Activated CD4-positive, alpha-beta T cell treated with anti-CD3 and anti-CD28 coated beads for 36 hours (primary cell): ENCODE measurements at places on chromosomes 1 and 21. TPM values are rescaled to one million over a fixed set of nuclear protein-coding genes. Genes with fewer than 3 reads are reported as not detected.

DNA sequence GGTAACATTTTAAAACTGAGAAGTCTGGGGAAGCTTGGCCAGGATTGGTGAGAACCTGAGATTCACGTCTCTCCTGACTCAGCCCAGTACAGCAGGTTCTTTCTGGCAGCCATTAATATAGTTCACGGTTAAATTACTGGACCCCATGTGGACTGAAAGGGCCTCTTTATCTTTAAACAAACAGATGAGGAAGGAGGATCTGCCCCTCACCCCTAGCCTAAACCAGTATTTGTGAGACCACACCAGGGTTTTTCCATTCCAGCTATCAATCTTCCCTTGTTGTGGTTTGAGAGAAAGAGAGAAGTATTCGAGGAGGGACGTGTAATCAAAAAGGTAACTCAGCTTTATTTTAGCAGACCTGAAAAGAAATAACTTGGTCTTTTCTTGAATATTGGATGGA, 137.1 kb downstream of the PROX1 start:
- DNase-seq = no peak

DNA sequence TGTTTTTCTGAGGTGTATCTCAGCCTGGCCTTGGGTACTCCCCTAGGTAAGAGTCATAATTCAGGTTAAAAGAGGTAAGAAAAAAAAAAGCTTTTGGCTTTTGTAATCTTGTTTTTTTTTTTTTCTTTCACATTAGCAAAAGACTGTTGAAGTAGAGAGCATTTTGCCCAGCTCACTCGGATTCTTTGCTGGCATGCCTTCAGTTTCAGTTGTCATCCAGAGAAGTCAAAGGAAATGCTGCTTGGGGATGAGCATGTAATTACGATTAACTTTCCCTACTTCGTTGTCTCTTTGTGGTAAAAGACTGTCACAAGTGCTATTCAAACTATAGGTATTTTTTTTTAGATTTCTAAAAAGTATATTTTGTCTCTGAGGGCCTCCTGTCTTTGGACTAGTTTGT, 6.3 kb downstream of the BACH1 start:
- no peak for DNase-seq

- no peak for DNase-seq
These were observed 96.0 kb downstream of the MAB21L3 start for GRCh38 chr1:116207126-116207735.

- DNase-seq = no peak
These were observed 54.6 kb downstream of the NENF start for GRCh38 chr1:212487286-212487685.

GRCh38 chr21:44795342-44795741, 6.3 kb downstream of the UBE2G2 start:
- DNase-seq = no peak

DNA sequence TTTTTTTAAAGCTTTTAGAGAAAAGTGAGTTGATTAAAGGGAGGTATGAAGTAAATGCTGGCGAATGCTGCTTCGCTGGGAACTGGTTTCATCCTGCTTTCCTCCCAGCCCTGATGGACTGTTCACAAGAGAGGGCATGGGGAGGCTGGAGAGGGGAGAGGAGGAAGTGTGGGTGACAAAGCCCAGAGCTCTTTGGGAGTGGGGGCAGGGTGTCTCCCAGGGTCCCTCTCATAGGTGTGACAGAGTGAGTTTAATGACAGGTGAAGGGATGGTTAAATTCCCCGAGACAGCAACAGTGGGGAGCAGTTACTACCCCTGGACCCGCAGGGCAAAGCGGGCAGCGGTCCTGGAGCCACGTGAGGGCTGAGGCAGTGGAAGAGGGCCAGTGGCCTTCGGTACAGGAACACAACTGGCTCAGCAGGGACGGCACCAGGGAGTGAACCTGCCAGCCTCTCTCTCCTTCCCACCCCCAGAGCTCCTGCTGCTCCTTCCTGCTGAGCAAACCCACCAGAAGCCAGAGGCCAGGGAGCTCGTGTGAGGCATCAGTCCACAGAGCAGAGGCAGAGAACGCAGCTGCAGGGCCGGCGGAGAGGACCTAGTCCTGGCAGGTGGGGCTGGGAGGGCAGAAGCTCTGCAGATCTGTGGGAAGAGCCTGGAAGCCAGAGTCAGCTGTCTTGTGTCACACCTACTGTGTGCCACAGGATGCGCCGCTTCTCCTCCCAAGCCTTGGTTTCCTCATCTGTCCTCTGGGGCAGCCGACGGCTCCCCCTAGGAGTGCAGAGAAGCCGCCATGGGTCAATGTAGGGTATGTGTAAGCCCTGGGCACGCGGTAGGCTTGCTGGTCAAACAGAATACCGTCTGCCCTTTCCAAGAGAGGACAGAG, 20.9 kb upstream of the LRP8 start:
- DNase-seq = no peak

GRCh38 chr1:61124696-61125095, 42.3 kb downstream of the NFIA start:
- DNase-seq = no peak

GRCh38 chr1:231724876-231725647, 98.5 kb downstream of the DISC1 start:
- DNase-seq = peak; percentile 58

DNA sequence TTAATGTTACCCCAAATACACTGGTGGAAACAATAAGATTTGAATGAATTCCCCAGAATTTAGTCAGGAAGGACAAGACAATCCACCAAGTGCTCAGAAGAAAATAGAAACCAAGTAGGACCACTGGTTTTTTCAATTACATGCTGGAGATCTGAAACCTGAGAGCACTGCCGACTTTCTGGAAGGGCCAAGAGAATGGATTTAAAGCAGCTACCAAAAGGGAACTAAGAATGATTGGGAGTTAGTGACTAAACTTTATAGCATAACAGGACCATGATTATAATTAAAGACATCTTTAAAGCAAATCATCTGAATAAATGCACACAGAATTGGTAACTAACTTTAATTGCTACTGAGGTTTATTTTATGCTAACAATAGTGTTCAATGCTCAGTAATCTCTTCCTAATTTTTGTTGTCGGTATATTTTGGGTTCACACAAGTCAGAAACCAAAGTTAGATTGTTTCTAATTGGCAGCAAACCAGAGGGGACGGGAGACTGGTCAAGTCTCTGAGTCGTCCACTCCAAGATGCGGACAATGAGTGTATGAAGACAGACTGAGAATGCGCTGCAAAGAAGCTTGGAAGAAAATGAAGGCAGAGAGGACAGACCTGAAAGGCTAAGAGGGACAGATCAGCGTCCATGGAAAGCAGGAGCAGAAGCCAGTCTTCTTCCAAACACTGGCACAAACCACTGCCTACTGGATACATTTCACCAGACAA, 2.3 kb upstream of the RGS13 start:
- DNase-seq = no peak

DNA sequence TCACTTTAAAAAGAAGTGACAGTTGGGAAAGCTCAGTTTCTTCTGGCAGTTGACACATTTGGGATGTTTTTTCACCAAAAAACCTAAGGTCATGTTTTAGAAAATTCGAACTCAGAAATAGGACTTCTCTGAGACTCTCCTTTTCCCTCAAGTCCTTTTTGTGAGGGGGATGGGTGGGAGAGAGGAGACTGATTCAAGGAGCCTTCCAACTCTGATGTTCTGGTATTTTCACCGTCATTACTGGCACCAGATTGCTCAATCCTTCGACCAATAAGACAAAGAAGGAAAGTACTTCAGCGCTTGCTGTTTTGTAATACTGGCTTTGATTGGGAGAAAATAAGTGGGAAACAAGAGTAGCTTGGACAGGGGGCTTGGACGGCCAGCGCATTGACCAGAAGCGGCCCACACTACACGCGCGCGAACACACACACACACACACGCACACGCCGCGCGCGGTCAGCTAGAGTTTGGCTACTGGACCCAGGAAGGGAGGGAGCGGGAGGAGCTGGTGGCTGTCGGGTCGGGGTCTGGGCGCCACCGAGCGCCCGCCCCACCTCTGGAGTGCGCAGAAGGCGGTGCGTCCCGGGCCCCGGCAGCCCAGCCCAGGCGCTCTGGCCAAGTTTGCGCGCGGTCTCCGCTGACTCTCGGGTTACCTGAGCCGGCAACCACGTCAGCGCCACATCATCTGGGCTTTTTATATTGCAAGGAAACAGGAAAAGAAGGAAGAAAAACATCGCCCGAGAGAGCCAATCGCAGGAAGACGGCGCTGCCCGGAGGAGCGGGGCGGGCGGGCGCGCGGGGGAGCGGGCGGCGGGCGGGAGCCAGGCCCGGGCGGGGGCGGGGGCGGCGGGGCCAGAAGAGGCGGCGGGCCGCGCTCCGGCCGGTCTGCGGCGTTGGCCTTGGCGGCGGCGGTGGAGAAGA, at the start of gene KCNK1:
KCNK1 (plus strand) TSS at position 855 of the 921 bp plus-strand sequence; CDS start at position 921, 66 bp downstream.
- DNase-seq = peak; percentile 34

GRCh38 chr1:170122366-170122765, 23.4 kb upstream of the NTMT2 start:
- no peak for DNase-seq

- no peak for DNase-seq
These were observed 166.7 kb downstream of the SIPA1L2 start for GRCh38 chr1:232463225-232463624.

- no peak for DNase-seq
These were observed 32.2 kb upstream of the MPZL1 start for GRCh38 chr1:167689567-167689920.

DNA sequence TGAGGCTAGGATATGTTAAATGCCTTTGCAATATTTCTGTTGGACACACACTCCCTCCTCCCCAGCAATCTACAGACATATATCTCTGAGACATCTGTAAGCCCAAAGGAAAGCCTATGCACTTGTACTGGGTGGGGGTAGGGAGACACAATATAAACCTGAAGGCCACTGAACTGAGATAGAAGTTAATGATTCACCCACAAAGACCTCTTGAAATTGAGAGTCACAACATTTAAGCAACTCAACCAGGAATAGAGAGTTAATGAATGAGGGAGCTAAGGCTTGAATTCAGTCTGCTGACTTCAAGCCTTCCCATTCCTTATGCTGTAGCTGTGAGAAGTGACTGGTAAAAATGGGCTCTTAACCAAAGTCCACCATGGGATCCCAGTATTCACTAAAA, 5.0 kb downstream of the OR10J1 start:
- no peak for DNase-seq

GRCh38 chr1:61050541-61051442, 31.6 kb upstream of the NFIA start:
- peak; percentile 36 for DNase-seq

DNA sequence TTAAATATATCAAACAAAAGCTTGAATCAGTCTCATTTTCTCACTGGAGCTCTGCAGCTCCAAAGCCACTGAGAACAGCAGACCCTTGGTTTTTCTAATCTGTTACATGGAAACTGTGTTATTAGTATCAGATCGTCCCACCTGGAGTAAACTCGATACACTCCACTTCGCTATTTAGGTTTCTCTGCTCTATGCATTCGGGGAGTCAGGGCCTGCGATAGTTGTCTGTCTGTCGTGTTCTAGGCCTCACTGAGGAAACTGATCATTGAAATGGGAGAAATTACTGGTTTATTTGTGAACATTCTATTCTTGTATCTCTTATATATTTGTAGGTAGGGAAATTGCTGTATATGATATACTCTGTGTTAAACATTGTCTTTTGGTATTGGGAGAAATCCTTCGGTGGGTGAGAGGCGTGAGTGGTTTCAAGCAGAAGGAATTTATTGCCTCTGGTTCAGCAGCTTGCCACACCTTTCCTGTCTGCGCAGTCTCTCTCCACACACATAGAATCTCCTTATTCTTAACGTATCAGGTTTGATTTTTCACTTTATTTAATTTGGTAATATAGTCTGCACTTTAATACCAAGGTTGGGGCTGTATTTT, 8.5 kb downstream of the PRDM2 start:
- DNase-seq = no peak

- no peak for DNase-seq
These were observed 110.4 kb downstream of the TNFSF18 start for GRCh38 chr1:172940174-172940855.

DNA sequence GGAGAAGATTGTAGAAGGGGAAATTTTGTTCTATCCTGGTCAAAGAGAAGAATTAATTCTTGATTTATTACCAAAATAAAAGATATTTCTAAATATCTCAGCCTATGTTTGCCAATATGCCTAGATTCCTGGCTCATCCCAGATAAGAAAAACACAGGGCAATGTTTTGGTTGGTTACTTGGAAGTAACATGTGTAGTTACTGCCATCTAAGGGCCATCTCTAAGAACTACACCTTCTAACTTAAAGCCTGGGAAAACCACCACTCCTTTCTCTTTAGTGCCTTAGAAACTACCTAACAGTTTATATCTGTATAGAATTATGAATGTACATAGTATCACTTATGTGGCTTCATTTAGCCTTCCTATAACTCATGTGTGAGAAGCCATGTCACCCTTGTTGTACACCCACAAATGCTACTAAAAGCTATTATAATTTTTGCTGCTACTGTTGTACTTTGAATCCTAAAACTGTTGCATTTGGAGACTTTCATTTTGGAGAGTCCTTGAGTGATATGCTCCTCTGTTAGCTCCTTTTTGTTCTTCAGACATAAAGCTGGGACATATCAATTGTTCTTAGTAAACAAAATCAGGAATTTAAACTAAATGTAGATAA, 4.5 kb downstream of the AIM2 start:
- no peak for DNase-seq

- DNase-seq = no peak
These were observed 2.4 kb upstream of the CEP350 start for GRCh38 chr1:179952186-179952585.

- DNase-seq = peak; percentile 81
These were observed 2.3 kb downstream of the IL6R start for GRCh38 chr1:154407198-154408091.

DNA sequence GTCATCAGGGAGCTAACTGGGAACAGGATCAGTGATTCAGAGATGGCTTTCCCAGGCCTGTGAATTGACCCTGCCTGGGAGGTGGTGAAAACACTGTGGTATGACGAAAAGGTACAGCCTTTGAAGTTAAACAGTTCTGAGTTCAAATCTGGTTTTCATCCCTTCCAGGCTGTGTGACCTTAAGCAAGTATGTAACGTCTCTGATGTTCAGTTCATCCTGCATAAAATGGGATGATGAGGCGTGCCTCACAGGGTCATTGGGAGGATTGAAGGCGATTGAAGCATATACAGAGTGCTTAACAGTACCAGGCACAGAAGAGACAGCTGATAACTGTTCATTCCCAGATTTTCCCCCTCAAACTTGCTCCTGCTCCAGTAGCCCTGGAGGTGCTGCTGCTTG, 11.0 kb downstream of the KCNC4 start:
- DNase-seq = no peak

DNA sequence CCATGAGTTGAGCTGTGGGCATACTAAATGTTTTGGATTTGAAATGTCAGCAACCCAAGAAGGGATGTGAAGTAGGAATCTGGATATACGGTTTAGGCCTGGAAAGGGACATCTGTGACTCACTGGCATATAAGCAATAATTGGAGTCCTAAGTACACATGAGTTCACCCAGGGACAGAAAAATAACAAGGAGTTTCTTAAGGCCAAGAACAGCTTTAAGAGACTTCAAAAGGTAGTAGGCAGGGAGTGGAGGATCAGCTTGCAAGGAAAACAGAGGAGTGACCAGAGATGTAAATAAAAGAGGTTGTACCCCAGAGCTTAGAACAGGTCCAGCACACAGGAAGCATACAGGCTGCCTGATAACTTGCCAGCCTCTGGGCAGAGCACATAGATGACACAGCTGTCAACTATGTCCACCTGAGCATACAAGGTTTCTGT, 28.1 kb downstream of the TMEM50B start:
- DNase-seq = no peak

Gene DNALI1
- not detected for total RNA-seq

Gene FCER1A
- not detected for total RNA-seq

Gene HORMAD1
- total RNA-seq = 0.25 TPM

Gene RHD
- total RNA-seq = not detected

Gene TNFRSF8
- total RNA-seq = 16.3 TPM

Gene TRIM45
- 0.37 TPM for total RNA-seq

Gene RORC
- 3.8 TPM for total RNA-seq

Gene TGFBR3
- 4.2 TPM for total RNA-seq

Gene SLC22A15
- 0.25 TPM for total RNA-seq

Gene USH2A
- not detected for total RNA-seq

Gene GNL2
- 82.3 TPM for total RNA-seq

Gene SPTA1
- total RNA-seq = not detected
